ENCODE measurements at places on chromosomes 6 and 20. TPM values are rescaled to one million over a fixed set of nuclear protein-coding genes. Genes with fewer than 3 reads are reported as not detected.

The OOEP gene
- total RNA-seq = not detected

The PBOV1 gene
- total RNA-seq = not detected

The SNPH gene
- total RNA-seq = 2.3 TPM

The LPA gene
- total RNA-seq = not detected

The LAMA4 gene
- total RNA-seq = 142 TPM

The NSFL1C gene
- total RNA-seq = 36.7 TPM

- DNase-seq = no peak
These were observed 201.1 kb downstream of the ZFAND3 start for GRCh38 chr6:38020593-38020992.

DNA sequence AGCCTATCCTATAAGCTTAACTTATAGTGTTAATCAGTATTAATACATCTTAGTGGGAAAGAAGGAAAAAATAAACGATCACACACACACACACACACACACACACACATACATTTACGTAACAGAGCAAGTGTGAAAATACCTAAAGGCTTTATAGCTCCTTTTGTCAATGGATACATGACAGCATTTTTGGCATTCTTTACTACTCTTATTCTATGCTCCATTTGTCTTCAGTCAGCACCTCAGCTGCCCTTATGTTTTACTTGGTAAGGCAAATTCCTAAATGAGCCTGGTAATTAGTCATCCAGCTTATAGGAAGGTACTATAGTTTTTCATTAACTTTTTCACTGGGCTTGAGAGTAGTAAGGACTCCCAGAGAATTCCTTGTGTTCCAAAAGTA, 25.1 kb upstream of the SLC17A3 start:
- DNase-seq = no peak

GRCh38 chr6:19734519-19734918, 102.7 kb upstream of the ID4 start:
- no peak for DNase-seq

DNA sequence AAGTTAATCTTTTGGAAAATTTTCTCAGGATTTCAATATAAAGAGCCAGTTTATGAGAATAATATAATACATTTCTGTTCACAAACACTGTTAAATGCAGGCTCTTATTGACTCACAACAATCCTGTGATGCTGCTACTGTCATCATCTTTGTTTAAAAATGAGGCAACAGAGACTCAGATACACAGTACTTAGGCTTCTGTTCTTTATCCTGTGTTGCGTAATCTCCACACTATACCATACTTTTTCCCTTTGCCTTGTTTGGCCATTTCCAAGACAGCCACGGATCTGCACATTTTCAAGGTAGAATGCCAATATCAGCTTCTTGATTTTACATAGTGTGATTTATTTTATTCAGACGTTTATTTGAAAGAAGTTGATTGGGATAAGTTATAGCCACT, 699.0 kb upstream of the CITED2 start:
- DNase-seq = no peak

- no peak for DNase-seq
These were observed 158.6 kb upstream of the RIMS1 start for GRCh38 chr6:71727632-71728294.

- DNase-seq = no peak
These were observed 38.2 kb downstream of the C6orf132 start for GRCh38 chr6:42104095-42104803.

- no peak for DNase-seq
These were observed 379.0 kb downstream of the EPHA7 start for GRCh38 chr6:93040375-93040774.

GRCh38 chr20:50919567-50919966, 11.7 kb downstream of the ADNP start:
- no peak for DNase-seq

DNA sequence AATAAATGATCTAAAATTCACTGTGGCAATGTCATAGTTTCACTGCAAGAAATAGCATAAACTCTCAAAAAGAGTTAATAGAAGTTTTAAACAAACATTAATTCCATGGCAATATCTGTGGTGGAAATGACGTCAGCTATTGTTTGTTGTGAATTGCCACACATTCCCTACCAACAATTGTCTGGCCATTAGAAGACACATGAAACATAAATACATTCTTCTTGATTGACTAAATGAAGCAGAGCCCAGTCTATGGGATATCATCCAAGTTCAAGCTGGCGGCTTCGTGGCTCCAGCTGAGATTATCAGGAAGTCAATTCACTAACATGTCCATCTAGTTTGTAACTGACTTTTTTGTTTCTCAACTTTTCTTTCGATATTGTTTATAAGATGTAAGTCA, 369.0 kb downstream of the ARHGAP18 start:
- no peak for DNase-seq

GRCh38 chr6:34080357-34080756, 65.5 kb downstream of the GRM4 start:
- no peak for DNase-seq

GRCh38 chr20:19901226-19901625, 115.9 kb upstream of the NAA20 start:
- no peak for DNase-seq

- DNase-seq = no peak
These were observed 20.5 kb downstream of the EPB41L1 start for GRCh38 chr20:36175016-36175415.

Data from breast epithelium (tissue), 4 donors.